ENCODE measurements at places on chromosomes 3 and 15.

DNA sequence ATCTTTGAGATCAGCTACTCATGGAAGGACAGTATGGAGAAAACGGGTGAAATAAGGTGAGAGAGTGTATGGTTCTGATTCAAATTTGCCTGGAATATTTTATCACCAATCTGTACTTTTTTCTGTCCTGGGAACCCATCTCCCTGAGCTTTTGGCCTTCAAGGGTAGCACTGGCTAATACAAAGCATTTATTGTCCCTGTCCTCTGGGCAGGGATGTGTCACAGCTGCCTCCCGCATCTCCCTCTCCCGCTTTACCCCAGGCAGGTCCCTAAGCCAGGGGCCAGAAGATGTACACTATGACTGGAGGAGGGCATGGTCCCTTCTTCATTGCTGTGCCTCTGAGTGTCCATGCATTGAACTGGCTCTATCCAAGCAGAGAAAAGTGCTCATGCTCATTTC, 201.7 kb upstream of the CHRNA7 start:
- peak; percentile 49 for DNase-seq

GRCh38 chr3:100033184-100033583, 81.1 kb downstream of the FILIP1L start:
- DNase-seq, result no peak

GRCh38 chr3:146605106-146605505, at the start of gene PLSCR5:
PLSCR5 (minus strand) TSS chr3:146605346; CDS start chr3:146605212, 134 bp downstream.
- DNase-seq, result no peak

- no peak for DNase-seq
These were observed 386.4 kb downstream of the ZBTB20 start for GRCh38 chr3:114760679-114761078.
